ENCODE measurements at places on chromosomes 2 and 18.

DNA sequence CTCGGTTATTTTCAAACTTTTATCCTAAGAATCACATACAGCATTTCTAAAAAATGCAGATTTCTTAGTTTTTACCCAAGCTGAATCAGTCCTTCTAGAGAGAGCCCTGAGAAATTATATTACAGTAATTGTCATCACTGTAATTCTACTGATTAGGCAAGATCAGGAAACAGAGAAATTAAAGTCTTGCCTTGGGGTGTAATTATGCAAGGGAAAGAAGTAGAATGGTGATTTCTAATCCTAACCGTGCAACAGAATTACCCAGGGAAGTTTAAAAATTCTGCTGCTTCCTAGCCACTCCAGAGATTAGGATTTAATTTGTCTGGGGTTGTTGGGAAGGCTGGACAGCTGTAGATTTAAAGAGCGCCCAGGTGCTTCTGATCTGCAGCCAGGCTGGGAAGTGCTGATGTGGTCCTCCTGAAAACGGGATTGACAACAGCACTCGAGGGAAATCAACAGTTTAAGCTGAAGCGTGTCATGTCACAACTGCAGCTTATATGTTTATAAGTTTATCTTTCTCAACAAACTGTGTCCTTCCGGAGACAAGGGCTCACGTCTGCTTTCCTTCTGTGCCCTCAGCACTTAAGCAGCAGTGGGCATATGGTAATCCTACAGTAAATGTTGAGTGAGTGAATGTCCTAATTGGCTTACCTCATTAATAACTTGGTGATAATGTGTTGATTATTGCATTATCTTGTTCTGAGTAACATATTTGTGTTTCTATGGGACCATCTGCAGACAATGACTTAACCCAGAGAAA is 671.9 kb upstream of the SOX11 start:
- DNase-seq, result no peak

DNA sequence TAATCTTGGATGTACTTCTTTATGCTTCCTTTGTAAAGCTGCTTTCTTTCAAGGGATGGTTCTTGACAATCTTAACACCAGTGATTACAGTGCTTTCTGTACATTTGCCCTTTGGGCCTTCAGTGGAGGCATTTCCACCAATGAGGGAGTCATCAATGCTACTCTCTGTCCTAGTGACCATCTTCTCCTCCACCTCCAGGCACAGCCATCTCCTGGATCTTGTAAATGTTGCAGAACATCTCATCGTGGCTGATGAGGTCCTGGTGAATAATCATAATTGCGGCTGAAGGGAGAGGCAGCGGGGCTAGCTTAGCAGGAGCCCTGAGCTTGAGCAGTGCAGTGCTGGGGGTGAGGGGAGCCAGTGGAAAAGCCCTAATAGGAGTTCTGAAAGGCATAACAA is 32.5 kb downstream of the IDH1 start:
- DNase-seq, result no peak

- no peak for DNase-seq
Measured at GRCh38 chr2:65344689-65345088, 87.7 kb downstream of the SPRED2 start.

DNA sequence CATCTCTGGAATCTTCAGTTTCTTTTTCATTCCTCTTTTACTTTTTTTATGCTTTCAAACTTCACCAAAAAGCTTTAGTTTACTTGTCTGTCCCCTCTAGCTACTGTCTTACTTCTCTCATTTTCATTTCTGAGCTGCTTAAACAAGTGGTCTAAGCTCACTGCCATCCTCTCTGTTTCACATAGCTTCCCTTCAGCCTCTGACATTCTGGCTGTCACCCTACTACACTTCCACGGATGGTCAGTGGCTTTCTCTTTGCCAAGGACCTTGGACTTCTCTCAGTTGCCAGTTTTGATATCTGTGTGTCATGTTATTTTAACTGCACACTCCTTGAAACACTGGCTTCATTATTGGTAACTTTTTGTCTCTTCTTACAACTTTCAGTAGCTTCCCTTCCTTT is 176.1 kb downstream of the IKZF2 start:
- no peak for DNase-seq

DNA sequence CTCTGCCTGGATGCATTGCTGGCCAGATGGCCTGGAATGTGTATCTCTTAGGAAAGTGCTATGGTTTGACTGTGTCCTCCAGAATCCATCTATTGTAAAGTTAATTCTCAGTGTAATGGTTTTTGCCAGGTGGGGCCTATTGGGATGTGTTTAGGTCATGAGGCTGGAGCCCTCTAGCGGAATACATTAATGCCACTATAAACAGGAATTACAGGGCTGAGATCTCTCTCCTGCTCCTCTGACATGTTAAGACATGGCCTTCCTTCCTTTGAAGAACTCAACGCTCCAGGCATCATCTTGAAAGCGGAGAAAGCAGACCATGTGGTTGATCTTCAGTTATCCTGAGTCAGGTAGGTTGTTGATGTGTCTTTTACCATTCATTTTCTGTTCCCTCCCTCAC is 276.4 kb downstream of the RPIA start:
- no peak for DNase-seq

GRCh38 chr2:178928077-178928476 is 120.9 kb upstream of the TTN start:
- DNase-seq, result no peak

DNA sequence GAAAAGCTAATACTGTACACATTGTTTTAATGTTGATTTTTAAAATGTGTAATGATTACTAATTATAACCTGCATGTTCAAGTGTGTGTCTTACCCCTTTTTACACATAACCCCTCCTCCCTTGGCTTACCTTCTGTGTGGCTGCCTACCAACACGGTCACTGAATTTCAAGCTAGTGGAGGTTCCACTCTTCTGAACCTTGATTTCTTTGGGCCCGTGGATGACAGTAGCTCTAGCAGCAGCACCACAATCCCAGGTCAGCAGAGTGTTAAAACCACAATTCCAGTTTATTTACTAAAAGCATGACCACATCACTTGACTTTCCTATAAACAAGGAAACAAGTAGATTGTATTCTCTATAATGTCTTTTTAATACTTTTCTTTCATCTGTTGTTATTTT is 56.9 kb downstream of the AFTPH start:
- no peak for DNase-seq

DNA sequence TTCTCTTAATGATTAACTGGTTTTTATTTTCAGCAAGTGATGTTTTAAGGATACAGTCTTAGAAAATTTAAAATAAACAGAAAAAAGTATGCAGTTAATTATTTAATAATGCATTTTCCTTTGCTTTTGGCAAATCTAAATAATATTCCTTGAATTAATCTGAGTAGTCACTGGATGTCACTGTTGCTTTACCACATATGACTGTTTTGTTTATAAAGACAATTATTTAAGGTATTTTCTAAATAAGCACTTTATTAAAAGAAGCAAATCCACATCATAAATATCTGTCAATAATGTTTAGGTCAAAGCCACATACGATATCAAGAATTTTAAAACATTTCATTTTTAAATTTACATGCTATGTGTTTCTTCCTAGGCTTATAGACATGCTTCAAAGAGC is 40.6 kb upstream of the TFPI start:
- no peak for DNase-seq

GRCh38 chr2:128930101-128930500 is 611.4 kb upstream of the HS6ST1 start:
- no peak for DNase-seq

DNA sequence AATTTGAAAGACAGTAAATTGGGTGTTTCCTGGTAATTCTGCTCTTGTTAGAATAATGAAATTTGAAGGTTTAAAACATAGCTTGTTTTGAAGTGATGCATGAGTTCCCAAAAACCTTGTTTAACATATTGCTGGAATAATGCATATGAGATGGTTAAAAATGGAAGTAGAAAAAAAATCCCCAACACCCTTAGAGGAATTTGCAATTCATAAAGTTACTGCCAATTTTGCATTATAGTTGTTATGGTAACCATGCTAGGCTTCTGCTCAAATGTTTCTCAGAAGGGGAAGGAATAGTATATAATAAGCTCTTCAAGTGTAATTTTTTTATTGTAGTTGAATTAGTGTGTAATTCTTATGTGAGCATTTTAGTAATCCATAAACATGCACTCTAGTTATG is 49.1 kb downstream of the FASTKD2 start:
- DNase-seq, result no peak

DNA sequence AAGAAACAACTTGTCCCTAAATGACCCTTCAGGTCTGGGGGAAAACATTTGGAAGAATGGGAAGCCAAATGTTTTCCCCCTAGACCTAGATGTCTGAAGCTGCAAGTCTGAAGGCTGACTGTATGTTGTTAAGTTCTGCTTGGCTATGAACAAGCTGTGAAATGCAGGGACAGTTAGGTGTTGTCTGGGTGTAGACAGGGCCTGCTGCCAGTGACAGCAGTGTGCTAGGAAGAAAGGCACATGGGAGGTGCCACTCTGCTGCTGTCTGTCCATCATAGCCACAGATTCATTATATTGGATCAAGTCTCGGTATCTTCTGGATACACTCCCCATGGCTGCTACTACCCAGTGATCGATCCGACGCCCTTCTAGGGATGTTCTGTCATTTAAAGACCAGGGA is 265.9 kb upstream of the PXDN start:
- no peak for DNase-seq

DNA sequence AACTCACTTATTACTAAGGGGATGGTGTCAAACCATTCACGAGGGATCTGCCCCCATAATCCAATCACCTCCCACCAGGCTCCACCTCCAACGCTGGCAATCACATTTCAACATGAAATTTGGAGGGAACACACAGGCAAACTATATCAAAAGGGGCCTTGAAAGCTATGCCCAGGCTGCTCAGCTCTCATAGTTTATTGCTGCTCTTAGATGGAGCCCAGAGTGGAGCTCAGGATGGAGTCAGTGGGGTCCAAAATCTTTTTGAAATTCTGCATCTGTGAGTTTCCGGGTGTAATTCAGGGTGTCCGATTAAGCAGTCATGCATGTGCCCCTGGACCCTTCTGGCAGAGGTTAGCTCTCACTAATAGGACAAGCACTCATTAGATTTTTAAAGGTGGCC is 24.3 kb downstream of the RHOB start:
- DNase-seq, result no peak

- no peak for DNase-seq
Measured at GRCh38 chr2:64581777-64582539, 57.8 kb downstream of the AFTPH start.

- no peak for DNase-seq
Measured at GRCh38 chr2:204264085-204264553, 281.2 kb upstream of the PARD3B start.

DNA sequence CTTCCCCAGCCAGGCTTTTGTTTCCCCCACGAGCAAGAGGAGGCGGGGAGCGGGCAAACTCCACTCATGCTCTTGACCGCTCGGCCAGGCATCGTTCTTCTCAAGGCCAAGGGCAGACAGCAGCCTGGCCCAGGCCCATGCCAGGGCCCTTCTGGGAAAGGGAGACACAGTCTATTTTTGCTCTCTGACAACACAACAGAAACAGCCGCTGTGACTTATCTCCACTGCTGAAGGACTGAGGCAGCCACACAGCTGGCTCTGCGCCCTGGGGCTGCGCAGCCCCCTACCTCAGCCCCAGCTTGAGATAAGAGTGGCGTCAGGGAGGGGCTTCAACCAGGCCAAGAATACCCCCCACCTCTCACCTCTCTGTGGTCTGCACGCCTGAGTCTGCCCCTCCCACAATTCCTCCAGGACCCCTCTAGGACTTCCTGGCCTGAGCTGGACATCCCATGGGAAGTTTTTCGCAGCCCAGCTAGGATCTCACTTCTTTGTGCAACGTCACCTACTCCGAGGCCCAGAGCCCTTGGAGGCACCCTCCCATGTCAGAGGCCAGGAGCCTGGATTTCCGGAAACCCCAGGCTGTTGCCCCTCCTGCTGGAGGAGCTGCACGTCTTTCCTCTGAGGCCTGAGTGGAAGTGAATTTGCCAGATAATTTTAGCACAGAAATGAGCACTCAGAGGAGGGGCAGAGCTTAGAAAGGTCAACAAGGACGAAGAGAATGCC is 118.9 kb upstream of the OTOS start:
- DNase-seq, result no peak

GRCh38 chr2:6203291-6203959 is 511.2 kb downstream of the SOX11 start:
- DNase-seq, result no peak

GRCh38 chr2:84894758-84895520 is 10.5 kb upstream of the TMSB10 start:
- DNase-seq, result no peak

DNA sequence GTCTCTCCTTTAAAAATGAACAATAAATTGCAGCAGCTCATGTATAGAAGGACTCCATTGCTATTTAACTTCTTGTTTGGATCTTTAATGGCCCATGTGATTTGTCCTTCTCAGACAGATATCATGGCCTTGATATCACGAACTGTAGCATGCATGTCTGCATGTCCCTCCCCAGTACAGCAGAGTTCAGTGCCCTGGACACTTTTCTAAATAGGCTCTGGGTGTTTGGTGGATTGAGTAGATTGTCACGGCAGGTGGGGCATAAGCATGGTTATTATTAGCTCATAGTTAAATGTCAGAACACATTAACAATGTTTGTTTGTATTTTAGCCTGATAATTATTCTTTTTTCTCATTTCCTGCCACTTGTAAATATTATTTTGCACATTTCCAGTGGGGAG is 118.3 kb downstream of the LRRTM1 start:
- DNase-seq, result no peak

DNA sequence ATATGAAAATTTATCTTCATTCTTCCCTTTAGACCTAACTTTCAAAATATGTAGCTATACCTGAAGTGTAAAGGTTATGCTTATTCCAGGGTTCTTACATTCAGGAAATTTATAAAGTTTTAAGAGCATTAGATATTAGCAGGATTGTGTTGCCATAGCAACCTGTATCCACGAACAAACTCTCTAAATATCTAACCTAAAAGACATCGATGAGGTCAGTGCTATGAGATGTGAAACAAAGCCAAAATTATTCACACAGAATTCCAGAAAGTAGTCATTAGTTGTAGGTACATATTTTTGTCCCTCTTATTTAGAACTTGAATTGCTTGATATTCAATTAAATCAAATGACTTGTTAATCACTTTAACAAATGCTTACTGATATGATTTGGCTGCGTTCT is 705.3 kb downstream of the SOCS6 start:
- no peak for DNase-seq

GRCh38 chr18:31679133-31679742 is 5.1 kb downstream of the B4GALT6 start:
- DNase-seq, result no peak

GRCh38 chr2:209473930-209474419 is 50.1 kb downstream of the MAP2 start:
- no peak for DNase-seq

DNA sequence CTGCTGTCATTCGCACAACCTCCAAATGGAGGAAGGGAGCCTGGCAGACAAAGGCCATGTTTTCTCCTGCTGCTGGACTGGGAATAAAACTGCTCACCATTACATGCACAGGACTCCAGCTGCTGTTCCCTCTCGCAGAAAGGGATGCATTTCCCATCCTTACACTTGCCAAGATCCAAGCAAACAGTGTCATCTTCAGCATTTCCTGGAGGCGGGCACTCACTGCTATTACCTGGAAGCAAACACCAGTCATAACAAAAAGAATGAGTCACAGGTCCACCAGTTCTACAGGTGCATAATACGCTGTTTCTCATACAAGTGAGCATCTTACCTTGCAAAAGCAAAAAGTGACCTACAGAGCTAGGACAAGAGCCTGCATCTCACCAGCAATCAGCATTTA is 22.7 kb downstream of the IAH1 start:
- no peak for DNase-seq

GRCh38 chr18:72848503-72849237 is 19.1 kb downstream of the NETO1 start:
- no peak for DNase-seq

Measured in stimulated activated CD4-positive, alpha-beta T cell treated with anti-CD3 and anti-CD28 coated beads, Interleukin-12 subunit alpha, Interleukin-12 subunit beta, amount 100 ng/mL, for 24 hours (primary cell).